AML-193 (cell line): ENCODE measurements at places on chromosomes 6 and 20.

DNA sequence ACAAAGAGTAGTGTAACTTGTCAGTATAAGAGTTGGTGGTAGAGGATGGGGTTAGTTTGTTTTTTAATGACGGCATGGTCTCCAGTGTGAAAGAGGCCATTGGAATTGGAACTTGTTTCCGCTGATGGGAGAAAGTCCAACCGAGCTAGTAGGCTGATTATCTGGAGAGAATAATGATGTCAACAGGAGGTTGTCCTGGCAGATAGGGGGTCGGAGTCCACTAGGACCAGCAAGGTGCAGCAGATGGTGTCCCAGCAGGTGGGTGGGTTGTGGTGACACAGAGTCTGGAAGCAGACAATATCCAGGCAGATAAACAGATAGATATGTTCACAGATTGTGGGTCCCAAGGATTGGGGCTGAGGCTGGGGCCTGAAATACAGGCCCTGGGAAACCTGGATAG, 35.1 kb downstream of the PKIB start:
- no peak for DNase-seq

- no peak for DNase-seq
These were observed 2.9 kb downstream of the AIG1 start for GRCh38 chr6:143063631-143064030.

DNA sequence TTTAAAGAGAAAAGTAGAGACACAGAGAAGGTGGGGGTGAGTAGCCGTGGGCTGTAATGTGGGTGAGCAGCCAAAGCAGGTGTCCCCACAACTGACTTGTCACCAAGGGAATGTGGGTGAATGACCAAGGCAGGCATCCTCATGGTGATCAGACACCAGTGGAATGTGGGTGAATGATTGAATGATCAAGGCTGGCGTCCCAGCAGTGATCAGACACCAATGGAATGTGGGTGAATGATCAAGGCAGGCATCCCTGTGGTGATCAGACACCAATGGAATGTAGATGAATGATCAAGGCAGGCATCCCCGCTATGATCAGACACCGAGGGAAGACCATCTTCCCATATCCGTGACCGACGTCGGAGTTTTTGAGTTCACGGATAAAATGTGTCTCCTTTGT, 49.8 kb upstream of the OR14J1 start:
- no peak for DNase-seq

DNA sequence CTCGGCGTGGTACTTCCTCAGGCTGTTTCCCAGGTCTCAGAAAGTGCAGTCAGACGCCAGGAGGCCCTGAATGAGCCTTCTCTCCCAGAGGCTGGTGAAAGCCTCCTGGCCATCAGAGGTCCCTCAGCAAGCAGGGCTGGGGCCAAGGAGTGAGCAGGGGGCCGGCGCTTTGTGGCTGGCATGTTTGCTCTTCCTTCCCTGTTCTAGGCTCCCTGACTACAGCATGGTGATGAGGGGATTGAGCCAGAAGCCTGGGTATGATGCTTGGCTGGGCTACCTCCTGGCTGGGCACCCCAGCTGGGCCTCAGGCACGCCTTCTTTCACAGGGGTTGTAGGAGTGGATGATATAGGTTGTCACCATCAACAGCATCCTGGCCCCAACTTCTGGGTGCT, 11.7 kb upstream of the DNAJC5 start:
- no peak for DNase-seq

DNA sequence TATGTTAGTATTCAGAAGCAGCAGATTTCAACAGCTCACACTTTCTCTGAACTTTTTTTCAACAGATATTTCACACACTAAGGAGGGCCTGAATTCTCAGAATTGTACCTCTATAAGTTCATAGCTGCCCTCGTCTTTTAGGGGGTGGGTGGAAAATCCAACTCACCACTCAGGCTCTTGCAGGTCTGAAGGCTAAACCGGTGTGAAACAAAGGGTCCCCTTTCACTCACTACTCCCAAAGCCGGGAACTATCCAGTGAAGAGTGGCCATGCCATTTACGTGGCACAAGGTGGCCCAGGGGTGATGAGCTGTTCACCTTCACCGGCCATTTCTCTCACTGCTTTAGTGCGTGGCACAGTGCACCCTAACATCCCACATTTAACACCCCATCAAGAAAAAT, 24.2 kb downstream of the TBC1D7 start:
- DNase-seq = no peak

GRCh38 chr20:50062006-50062838, 50.7 kb downstream of the UBE2V1 start:
- DNase-seq = no peak

GRCh38 chr6:24927277-24927955, 8.3 kb downstream of the RIPOR2 start:
- DNase-seq = no peak
